ENCODE measurements at places on chromosomes 6 and 20.

GRCh38 chr6:7258231-7258763 is 54.7 kb downstream of the SSR1 start:
- DNase-seq = no peak

GRCh38 chr20:47230811-47231256 is 125.7 kb downstream of the ZMYND8 start:
- DNase-seq = no peak

- DNase-seq = no peak
Measured at GRCh38 chr6:163983679-163984078, 569.2 kb downstream of the QKI start.

DNA sequence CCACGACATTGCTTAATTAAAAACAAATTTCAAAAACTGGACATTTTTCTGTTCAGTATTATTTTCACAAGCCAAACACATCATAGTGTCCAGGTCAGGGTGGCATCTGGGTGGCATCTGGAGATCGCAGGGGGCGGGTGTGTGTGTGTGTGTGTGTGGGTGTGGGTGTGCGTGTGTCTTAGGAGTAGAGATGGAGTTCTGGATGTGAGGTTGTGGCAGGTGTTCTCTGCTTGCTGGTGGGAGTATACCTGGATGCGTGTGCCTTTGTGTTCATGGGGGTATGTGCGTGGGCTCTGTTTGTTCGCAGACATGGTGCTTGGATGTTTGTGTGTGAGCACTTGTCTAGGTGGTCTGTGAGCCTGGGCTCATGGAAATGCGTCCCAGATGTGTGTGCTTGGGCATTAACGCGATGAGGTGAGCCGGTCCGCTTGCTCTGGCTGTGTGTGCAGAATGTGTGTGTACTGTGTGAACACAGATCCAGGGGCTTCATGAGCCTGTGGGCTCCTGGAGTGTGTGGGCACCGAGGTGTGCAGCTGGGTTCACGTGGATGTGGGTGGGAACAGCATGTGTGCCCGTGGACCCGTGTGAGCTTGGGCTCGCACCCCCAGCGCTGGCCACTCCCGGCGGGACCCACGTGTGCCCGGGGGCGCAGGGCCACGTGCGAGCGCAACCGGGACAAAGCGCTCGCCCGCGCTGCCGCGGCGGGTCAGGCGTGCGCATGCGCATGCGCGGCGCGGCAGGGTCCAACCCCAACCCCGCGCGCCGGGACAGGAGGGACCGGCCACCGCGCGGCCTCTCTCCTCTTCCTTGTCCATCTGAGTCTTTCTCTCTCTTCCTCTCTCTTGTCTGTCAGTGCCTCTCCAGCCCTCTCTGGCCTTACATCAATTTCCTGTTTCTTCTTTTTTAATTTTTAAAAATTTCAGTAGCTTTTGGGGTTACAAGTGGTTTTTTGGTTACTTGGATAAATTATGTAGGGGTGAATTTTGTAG is 60.4 kb downstream of the SRC start:
- peak; percentile 66 for DNase-seq

DNA sequence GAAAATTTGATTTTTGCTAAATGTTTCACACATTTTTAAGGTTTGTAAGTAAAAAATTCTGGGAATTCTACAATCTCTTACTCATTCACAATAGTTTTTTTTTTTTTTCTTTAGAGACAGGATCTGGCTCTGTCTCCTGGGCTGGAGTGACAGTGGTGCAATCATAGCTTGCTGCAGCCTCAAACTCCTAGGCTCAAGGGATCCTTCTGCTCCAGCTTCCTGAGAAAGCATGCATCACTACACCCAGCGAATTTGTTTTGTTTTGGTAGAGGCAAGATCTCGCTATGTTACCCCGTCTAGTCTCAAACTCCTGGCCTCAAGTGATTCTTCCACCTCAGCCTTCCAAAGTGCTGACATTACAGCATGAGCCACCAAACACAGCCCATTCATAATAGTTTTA is 232.8 kb downstream of the GJA1 start:
- no peak for DNase-seq

DNA sequence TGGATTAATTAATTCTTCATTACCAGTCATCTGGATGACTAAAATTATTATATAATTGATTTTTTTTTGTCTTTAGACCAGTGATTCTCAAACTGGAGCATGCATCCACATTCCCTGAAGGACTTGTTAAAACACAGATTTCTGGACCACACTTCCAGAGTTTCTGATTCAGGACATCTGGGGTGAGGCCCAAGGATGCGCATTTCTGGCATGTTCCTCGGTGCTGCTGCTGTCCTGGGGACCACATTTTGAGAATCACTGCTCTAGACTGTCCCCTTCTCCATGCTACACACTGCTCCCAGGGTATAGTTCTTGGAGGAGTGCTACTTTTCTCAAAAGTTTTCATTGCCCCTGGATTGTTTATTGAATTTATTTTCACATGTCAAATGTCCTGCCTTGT is 145.0 kb downstream of the RNF144B start:
- no peak for DNase-seq

GRCh38 chr6:19465256-19465655 is 371.9 kb upstream of the ID4 start:
- DNase-seq = peak; percentile 73

DNA sequence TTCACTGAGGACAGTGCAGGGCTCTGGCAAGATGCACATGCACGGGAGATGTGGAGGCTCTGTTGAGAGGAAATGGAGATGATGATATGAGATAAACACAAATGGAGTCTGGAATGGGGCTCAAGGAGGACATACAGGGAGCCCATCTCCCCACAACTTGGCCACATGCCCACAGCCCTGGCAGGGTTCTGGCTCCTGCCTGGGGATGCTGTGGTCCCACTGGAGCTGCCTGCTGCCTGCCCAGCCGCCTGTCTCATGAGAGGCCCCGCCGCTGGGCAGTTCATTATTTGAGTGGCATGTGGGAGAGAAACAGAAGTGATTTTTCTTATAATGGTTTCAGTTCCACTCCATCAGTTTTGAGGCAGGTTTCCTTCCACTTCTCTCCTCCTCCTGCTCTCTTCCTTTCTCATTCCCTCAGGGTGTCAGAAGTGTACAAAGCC is 133.6 kb upstream of the TRAF3IP2 start:
- no peak for DNase-seq

GRCh38 chr20:59837623-59838394 is 95.6 kb downstream of the SYCP2 start:
- DNase-seq = no peak

DNA sequence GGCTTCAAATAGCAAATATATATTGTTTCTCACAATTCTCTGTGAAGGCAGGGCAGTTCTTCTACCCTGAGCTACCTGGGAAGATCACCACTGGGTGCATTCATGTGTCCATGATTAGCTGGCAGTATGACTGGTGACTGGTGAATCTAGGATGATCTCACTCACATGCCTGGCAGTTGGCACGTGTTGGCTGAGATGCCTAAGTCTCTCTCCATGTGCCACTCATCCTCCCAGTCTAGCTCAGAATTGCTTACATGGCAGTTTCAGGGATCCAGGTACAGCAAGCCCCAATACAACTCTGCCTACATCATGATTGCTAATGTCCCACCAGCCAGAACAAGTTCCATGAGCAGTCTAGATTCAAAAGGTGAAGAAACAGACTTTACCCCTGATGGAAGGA is 346.8 kb upstream of the CNR1 start:
- DNase-seq = no peak

GRCh38 chr6:122878796-122879195 is 89.7 kb downstream of the SMPDL3A start:
- DNase-seq = no peak

DNA sequence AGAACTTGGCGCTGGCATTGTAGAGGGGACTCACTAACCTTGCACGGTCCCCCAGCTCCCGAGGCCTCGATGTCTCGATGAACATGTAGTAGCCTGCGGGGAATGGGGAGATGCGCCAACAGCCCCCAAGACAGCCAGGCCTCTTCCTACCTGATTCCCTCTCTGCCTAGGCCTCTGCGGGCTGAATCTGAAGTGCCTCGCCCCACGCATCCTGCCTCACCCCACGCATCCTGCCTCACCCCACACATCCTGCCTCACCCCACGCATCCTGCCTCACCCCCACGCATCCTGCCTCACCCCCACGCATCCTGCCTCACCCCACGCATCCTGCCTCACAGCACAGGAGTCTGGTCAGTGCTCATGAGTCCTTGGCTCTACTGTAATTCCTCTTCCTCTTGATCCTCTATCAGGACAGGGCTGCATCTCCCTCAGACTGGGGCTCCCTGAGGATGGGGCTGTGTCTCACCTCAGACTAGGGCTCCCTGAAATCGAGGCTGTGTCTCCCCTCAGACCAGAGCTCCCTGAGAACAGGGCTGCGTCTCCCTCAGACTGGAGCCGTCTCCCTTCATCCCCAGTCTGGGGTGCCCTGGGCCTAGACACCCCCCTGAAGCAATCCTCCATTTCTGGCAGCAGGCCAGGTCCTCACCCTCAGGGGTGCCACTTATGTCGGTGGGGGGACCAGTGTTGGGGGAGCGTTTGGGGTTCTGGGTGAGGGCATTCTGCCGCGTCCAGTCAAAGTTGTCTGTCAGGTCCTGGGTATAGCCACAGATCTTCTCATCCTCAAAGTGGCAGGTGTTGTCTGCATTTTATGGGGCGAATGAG is 53.6 kb downstream of the MDGA1 start:
- DNase-seq = no peak

GRCh38 chr6:1554476-1555310 is 55.0 kb upstream of the FOXC1 start:
- DNase-seq = no peak

DNA sequence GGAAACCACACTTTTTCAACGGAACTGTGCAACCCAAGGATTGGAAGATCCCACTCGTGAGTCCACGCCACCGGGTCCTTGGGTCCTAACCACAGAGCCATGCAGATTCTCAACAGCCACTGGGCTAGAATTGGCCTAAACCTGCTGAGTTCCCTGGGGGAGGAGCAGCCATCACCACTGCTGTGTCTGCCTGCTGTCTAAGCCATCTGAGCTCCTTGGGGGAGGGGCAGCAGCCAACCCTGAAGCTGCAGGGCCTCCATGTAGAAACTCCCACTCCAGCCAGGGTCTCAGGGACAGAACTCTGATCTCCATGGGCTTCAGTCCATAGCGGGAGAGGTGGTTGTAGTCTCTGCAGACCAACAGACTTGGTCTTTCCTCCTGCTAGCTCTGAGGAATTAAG is 154.6 kb upstream of the VGLL2 start:
- no peak for DNase-seq

- DNase-seq = no peak
Measured at GRCh38 chr6:93858213-93858612, 438.9 kb upstream of the EPHA7 start.

DNA sequence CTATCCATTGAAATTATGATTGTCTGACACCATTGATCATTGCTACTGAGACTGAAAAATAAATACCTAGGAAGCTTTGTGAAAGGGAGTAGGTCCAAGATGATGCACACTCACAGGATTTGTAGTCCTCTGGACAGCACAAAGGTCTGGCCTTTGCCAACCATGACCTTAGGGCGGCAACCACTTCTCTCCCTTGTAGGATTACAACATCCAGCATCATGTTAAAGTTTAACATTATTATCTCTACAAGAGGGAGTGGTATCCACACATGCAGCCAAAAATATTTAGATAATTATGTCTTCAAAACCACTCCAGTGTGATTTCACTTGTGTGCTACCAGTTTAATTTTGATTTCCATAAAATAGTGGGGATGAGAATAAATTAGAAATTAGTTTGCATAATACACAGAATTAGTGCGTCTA is 51.1 kb upstream of the NHSL1 start:
- no peak for DNase-seq

DNA sequence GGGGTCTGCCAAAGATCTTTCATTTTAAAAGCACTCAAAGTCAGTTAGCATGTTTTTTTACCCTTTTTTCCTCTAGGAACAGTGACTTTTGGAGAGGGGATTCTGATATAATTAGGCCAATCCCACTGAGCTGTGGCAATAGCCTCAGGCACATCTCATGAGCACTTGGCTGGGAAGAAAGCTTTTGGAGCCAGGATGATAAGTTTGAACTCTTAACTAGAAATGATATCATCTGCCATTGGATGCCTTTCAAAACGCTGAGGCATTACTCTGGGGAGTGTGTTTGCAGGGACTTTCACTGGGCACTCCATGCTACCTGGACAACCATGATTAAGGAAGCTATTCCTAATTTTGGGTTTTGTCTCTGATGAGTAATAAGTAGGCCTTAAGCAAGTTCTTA is 3.7 kb downstream of the SCGN start:
- no peak for DNase-seq

GRCh38 chr20:43022081-43022480 is 167.6 kb downstream of the PTPRT start:
- DNase-seq = no peak

DNA sequence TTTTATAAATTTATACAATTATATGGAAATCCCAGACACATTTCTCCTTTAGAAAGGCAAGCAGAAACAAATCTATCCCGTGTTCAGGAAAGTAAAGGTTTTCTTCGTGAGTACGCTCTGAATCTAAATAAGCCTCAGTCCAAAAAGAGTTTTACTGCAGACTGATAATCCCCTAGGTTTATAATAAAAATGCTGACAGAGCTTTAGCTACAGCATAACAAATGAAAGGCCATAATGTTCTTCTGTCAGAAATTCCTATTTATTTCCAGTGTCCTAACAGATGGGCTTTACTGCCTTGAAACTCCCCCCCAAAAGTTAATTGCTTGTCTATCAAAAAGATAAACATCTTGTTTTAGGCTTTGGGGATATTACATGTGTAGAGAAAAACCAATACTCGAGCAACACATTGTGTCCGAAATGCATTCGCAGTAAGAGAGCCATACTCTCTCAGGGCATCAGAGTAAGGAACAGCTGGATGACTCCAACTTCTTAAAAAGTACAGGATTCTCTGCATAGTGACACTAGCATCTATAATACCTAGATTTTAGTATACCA is 109.0 kb downstream of the PRKN start:
- no peak for DNase-seq

DNA sequence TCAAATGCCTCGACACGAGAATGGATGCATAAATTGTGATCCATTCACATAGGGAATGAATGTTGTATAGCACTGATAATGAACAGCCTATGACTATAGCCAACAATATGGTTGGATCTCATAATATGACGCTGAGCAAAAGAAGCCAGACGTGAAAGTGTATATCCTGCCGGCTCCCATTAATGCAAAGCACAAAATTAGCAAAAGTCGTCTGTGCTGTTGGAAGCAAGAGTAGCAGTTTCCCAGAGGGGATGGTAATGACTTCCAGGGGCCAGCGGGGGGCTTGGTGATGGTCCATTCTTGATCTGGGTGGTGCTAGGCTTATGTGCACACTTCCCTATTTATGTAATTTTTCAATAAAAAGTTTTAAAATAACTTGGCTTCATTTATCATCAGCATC is 1.0 kb upstream of the TAGAP start:
- DNase-seq = no peak

GRCh38 chr6:151784441-151785214 is 22.9 kb upstream of the ESR1 start:
- no peak for DNase-seq

- no peak for DNase-seq
Measured at GRCh38 chr6:1739220-1739619, 129.5 kb downstream of the FOXC1 start.

All from NCI-H1105 (cell line).